ENCODE measurements at places on chromosomes 1 and 21. TPM values are rescaled to one million over a fixed set of nuclear protein-coding genes. Genes with fewer than 3 reads are reported as not detected.

IGSF9 gene
- 0.50 TPM for total RNA-seq

TGFB2 gene
- total RNA-seq = 44.1 TPM

CHRM3 gene
- 26.8 TPM for total RNA-seq

TMPRSS15 gene
- 0.61 TPM for total RNA-seq

CYP4X1 gene
- total RNA-seq = 33.3 TPM

CNIH3 gene
- 8.3 TPM for total RNA-seq

RAB42 gene
- total RNA-seq = 6.3 TPM

NECTIN4 gene
- 0.06 TPM for total RNA-seq

AGT gene
- 174 TPM for total RNA-seq

- peak; percentile 17 for DNase-seq
Measured at GRCh38 chr21:37292941-37293340, 25.8 kb upstream of the VPS26C start.

DNA sequence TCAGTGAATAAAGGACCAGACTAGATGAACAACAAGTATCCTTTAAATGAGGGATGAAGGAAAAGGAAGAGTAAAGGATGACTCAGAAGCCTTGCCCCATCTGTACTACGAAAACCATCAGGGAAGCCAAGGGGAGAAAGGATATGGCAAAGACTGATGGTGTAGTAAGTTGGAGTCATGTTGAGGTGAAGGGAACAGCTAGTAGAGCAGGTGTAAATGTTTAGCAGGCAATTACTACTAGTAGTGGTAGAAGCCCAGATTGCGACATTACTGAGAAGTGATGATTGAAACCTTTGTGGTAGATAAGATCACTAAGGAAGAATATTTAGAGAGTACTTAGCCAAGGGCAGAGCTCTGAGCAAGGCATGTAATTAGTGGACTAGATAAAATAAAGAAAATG lies 84.0 kb downstream of the PHTF1 start:
- DNase-seq = no peak

DNA sequence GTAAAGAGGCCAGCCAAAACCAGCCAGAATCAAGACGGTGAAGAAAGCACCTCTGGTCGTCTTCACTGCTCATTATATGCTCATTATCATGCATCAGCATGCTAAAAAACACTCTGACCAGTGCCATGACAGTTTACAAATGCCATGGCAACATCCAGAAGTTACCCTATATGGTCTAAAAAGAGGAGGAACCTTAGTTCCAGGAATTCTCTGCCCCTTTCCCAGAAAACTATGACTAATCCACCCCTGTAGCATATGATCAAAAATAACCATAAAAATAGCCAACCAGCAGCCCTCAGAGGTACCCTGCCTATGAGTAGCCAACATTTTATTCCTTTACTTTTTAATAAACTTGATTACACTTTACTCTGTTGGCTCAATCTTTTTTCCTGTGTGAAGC lies 34.2 kb upstream of the PBX1 start:
- DNase-seq = no peak

- DNase-seq = no peak
Measured at GRCh38 chr1:10888791-10889649, 92.6 kb upstream of the CASZ1 start.
